Osteoblast (primary cell): ENCODE measurements at places on chromosomes 3 and 15. TPM values are rescaled to one million over a fixed set of nuclear protein-coding genes. Genes with fewer than 3 reads are reported as not detected.
A peak's percentile ranks its signal among the peaks of the same experiment; 100 is the strongest.

The TCAIM gene
- 28.9 and 33.7 TPM in 2 replicates for total RNA-seq

- H3K27ac ChIP-seq, result no peak overlapping the region
- H3K4me3 ChIP-seq, result no peak overlapping the region
- no peak for DNase-seq
- no peaks in the 10 kb centered on the region for H3K27me3 ChIP-seq
- H3K36me3 ChIP-seq, result no peaks in the 10 kb centered on the region
These were observed 18.9 kb upstream of the TIGIT start for GRCh38 chr3:114274929-114275328.

The CPA3 gene
- 1.1 and 2.1 TPM in 2 replicates for total RNA-seq

The CKMT1B gene
- total RNA-seq, result not detected in 2 replicates

The AHSG gene
- not detected in 2 replicates for total RNA-seq

- peaks cover 15% of the 10 kb centered on the region for H3K4me1 ChIP-seq
- no peaks in the 10 kb centered on the region for H3K27me3 ChIP-seq
- H3K36me3 ChIP-seq, result no peaks in the 10 kb centered on the region
- H3K4me3 ChIP-seq, result no peak overlapping the region
- peak overlapping the region; percentile 42 for H3K27ac ChIP-seq
These were observed 195.1 kb downstream of the DTWD1 start for GRCh38 chr15:49815950-49816349.

The LRRK1 gene
- 14.1 and 15.2 TPM in 2 replicates for total RNA-seq
